IPS-NIHi11 (cell line): ENCODE measurements at places on chromosomes 4 and X.

GRCh38 chr4:1477045-1477840, 71.0 kb upstream of the NKX1-1 start:
- DNase-seq: no peak

DNA sequence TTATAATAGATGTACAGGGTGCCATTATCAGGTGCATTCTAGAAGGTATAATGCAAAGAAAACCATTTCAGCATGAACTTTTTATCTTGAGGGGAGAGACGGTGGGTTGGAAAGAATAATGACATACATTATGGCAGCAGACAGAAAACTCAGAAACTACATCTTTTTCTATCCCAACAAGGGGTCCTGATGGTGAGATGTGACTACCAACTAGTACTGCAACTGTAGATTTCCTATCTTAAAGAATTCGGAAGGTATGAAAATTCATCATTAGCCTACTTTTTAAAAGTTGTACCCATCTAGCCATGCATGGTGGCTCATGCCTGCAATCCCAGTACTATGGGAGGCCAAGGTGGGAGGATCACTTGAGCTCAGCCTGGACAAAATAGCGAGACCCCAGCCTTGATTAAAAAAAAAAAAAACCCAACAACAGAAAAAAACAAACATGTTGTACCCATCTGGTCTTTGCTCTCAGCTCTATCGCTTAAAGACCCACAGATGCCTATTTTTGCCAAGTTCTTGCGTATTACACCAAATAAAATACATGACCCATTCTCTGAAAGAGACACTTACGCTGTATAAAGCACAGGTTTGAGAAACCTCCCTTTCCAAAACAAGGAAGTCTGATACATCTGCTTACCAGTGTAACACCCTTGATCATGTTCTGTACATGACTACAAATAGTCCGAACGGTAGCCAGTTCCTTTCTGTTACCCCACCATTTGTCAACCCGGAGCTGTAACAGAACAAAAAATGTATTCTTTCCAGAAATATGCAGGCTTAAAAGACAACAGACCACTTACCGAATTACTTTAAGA, 1.6 kb downstream of the RPL9 start:
- DNase-seq: no peak

GRCh38 chr4:149279776-149280175, 535.9 kb downstream of the IQCM start:
- DNase-seq: no peak

GRCh38 chr4:8435656-8436121, 4.8 kb downstream of the ACOX3 start:
- DNase-seq: no peak

GRCh38 chrX:105618393-105619101, 203.8 kb upstream of the NRK start:
- DNase-seq: no peak

DNA sequence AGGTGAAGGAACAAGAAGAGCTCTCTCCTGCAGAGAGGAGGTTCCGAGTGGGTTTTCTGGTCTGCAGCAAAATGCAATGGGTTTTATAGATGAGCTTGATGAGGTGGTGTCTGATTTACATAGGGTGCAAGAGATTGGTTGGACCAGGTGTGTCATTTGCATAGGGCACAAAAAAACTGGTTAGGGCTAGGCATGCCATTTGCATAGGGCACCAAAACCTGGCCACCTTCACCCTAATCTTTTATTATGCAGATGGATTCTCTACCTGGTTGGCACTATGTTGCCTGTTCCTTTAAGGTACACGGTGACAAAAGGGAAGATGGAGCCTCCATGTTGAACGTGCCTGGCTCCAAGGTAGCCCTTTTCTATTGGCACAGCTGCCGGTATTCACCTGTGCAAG, 94.5 kb upstream of the PRKX start:
- DNase-seq: no peak

DNA sequence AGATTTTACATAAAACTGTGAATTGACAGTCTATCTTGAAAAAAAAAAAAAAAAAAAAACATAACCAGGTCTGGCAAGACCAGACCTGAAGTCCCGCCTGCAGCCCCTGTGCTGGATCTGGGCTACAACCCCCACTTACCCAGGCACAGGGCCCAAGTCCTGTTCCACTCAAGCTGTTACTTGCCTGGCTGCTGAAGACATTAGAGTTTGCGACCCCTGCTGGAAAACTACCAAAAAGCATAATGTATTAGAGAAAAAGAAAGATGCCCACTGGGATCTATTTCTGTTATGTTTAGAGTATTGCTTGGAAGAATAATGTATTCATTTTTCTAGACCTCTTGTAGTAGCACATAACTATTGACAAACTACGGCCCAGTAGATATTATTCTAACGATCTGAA, 4.7 kb downstream of the HS3ST1 start:
- peak; percentile 42 for DNase-seq

GRCh38 chrX:9189286-9189685, 155.4 kb upstream of the FAM9B start:
- no peak for DNase-seq

DNA sequence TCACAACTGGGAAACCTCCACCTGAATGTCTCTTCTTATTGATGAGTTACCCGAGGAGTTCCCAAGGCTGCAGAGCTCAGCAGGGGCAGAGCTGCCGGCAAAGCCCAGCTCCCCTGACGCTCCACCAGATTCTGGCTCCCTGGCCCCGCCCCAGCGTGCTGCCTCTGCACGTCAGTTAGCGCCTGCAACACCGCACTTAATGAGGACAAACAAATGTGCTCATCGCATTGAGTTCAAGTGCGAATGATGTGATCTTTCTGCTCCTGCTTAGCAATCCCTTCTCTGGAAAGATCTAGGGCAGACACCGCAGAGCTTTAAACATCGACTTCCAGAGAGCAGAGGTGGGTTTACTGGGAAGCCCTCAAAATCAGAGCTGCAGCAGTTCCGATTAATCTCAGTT, 55.5 kb upstream of the FBXW7 start:
- DNase-seq: peak; percentile 68

- DNase-seq: no peak
Measured at GRCh38 chr4:3299122-3299975, 6.5 kb downstream of the RGS12 start.

GRCh38 chr4:143254491-143255226, 69.9 kb downstream of the USP38 start:
- no peak for DNase-seq

DNA sequence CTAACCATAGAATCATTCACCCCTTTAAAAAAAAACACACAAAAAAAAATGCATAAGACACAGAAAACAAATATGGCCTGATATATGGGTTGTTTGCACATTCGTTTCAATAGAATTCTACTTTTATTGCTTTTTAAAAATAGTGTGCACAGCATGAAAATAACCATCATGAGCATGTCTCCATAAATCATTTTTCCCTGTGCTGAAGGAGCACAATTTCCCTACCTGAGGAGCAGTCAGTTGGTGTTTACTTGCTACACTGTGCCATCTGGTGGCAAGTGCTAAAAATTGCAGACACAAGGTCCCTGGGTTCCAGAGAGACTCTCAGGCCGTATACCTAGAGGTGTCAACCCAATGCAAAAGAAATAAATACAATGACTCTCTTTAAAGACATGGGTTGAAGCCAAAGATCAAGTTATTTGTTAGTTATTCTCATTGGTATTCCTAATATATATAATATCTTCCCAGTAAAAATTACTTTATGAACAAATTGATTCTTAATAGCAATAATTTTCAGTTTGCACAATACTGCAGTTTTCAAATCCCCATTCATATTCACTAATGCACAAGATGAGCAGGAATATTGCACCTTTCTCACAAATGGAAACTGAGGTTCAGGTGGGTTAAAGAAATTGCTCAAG, 551.4 kb downstream of the IQCM start:
- DNase-seq: peak; percentile 66

- DNase-seq: no peak
Measured at GRCh38 chr4:110769578-110769977, 146.7 kb upstream of the PITX2 start.

DNA sequence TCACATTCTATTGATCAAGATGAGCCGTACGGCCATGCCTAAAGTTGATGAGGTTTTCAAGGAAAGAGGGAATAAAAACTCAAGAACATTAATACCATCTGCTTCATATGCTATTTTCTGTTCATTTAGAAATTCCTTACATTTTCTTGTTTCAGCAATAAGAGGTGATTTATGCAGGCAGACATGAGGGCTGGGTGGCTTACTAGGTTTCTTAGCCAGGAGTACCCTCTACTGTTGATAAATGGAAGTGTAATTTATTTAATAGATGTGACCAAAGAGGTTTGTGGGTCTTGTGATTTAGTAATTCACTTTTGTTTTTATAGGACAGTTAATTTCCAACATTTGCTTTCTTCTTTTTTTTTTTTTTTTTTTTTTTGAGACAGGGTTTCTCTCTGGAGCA, 6.4 kb upstream of the SMIM9 start:
- peak; percentile 22 for DNase-seq
